ENCODE measurements at places on chromosomes 16 and 17.
A peak's percentile ranks its signal among the peaks of the same experiment; 100 is the strongest.

- peak; percentile 61 for DNase-seq
These were observed 102.9 kb downstream of the HIC1 start for GRCh38 chr17:2157675-2158395.

DNA sequence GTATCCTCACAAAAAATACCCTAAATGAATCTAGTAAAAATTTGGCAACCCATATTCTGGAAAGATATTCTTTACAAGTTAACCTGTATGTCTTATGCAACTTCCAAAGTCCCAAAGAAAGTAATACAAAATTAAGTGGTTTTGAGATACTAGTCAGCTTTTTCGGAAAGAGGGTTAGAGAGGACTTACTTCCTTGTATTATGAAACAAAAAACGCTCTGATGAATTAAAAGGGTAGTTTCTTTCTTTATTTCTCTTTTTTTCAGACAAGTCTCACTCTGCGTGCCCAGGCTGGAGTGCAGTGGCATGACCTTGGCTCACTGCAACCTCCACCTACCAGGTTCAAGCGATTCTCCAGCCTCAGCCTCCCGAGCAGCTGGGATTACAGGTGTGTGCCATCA is 51.6 kb downstream of the KANSL1 start:
- DNase-seq, result no peak

DNA sequence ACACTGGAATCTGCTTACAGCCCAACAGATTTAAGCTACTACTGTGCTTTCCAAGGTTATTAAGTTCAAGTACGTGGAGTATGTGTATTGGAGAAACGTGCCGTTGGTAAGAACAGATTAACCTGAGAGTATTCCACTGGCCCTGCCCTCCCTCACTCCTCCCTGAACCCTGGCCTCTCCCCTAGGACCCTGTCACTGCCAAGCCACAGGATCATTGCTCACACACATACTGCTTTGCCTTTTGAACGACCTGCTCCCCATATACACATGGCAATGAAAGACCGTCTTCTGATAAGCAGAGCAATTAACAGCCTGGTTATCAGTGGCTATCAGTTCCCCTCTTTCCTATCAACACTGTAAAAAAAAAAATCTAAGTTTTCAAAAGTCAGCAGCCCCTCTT is 458.9 kb upstream of the DYNLRB2 start:
- no peak for DNase-seq

- no peak for DNase-seq
These were observed 27.0 kb upstream of the RASD1 start for GRCh38 chr17:17523001-17523730.

- DNase-seq, result peak; percentile 72
These were observed 46.3 kb downstream of the VMP1 start for GRCh38 chr17:59753522-59754467.

Measured in AG08395 (cell line).